ENCODE measurements at places on chromosomes 5 and 9. TPM values are rescaled to one million over a fixed set of nuclear protein-coding genes. Genes with fewer than 3 reads are reported as not detected.

GRCh38 chr9:131237291-131237690, 39.0 kb downstream of the FAM78A start:
- DNase-seq, result no peak
- peak overlapping the region; percentile 97 for H3K27ac ChIP-seq
- H3K36me3 ChIP-seq, result peaks cover 4% of the 10 kb centered on the region
- peaks cover 74% of the 10 kb centered on the region for H3K4me1 ChIP-seq
- peak overlapping the region; percentile 85 for H3K4me3 ChIP-seq
- peaks cover 13% of the 10 kb centered on the region for H3K27me3 ChIP-seq

Gene SEMA6A
- polyA plus RNA-seq, result 0.80 TPM

- H3K36me3 ChIP-seq, result no peaks in the 10 kb centered on the region
- H3K4me1 ChIP-seq, result no peaks in the 10 kb centered on the region
- DNase-seq, result no peak
- H3K27ac ChIP-seq, result no peak overlapping the region
These were observed 497.0 kb upstream of the TNC start for GRCh38 chr9:115615000-115615401.

- H3K36me3 ChIP-seq, result no peaks in the 10 kb centered on the region
- no peak overlapping the region for H3K27ac ChIP-seq
- DNase-seq, result no peak
- H3K27me3 ChIP-seq, result no peaks in the 10 kb centered on the region
These were observed 6.5 kb downstream of the FGFR4 start for GRCh38 chr5:177093082-177093712.

GRCh38 chr5:61991430-61991829, 314.6 kb upstream of the KIF2A start:
- H3K27me3 ChIP-seq, result peaks cover 8% of the 10 kb centered on the region
- no peaks in the 10 kb centered on the region for H3K36me3 ChIP-seq
- H3K27ac ChIP-seq, result no peak overlapping the region
- no peak overlapping the region for H3K4me3 ChIP-seq
- no peaks in the 10 kb centered on the region for H3K4me1 ChIP-seq
- DNase-seq, result no peak

All from immature natural killer cell (primary cell).